ENCODE measurements at places on chromosomes 3 and 15.

GRCh38 chr15:58473724-58474123, 41.9 kb downstream of the LIPC start:
- DNase-seq, result no peak

- DNase-seq, result no peak
Observed at GRCh38 chr15:60396958-60397771, 621 bp downstream of the ANXA2 start.

GRCh38 chr15:89749054-89749453, 2.0 kb downstream of the MESP1 start:
- DNase-seq, result no peak

DNA sequence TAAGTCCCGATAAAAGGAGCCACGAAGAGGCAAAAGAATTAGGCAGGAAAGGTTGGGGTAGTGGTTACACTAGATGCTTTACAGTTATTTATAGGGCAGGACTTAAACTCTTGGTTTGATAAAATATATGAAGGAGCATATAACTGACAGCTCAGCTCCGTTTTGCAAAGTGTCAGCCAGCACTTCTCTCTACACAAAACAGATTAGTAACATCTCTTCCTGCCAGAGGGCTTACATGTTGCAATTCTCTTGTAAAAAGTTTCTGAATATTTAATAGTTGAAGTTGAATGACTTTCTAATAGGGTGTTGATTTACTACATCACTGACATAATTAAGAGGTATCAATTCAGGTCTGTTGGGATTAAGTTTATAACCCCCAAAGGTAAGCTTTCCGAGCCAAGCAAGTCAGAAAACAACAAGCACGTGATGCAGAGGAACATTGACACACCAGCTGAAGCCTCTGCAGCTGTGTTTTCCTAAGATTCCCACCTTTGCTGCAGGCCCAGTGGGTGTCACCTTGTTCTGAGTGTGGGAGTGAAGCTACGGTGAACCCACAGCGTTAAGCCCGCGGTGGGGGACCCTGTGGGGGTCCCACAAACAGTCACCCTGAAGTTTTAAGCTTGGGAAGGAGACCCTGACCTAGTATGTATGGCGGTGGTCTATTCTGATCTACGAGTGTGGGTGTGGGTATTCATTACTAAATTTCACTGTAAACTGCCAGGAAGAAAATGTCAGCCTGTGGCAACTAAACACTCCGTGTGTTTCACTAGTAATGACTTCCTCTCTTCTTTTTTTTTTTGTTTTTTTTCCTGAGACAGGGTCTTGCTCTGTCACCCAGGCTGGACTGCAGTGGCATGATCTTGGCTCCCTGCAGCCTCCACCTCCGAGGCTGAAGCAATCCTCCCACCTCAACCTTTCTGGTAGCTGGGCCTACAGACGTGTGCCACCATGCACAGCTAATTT, 22.0 kb upstream of the ATP13A3 start:
- DNase-seq, result no peak

DNA sequence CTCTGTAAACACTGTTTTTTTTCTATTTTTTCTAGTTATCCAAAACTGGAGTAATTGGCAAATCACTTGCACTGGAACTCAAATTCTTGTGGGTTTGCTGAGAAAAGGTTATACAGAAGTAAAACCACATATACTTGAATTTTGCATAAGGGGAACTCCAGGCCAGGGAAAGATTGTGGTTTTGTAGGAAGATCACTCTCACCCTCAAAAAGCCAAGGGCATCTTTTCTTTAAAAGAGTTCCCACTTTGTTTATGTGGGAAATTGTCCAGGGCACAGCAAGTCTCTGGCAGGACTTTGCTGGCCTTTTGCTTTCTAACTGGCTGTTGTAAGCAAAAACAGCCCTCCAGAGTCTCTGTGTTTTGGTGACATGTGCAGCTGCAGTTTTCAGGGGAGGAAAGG, 340.3 kb upstream of the RBMS3 start:
- peak; percentile 28 for DNase-seq

- no peak for DNase-seq
Observed at GRCh38 chr15:78208341-78208844, 26.0 kb downstream of the ACSBG1 start.

GRCh38 chr3:137947117-137947516, 62.8 kb upstream of the CLDN18 start:
- DNase-seq, result no peak

GRCh38 chr3:69012800-69013252, 658 bp downstream of the EOGT start:
- DNase-seq, result peak; percentile 19

- no peak for DNase-seq
Observed at GRCh38 chr15:66408254-66408653, 21.5 kb downstream of the MAP2K1 start.

- no peak for DNase-seq
Observed at GRCh38 chr3:21273259-21274025, 477.6 kb downstream of the ZNF385D start.

DNA sequence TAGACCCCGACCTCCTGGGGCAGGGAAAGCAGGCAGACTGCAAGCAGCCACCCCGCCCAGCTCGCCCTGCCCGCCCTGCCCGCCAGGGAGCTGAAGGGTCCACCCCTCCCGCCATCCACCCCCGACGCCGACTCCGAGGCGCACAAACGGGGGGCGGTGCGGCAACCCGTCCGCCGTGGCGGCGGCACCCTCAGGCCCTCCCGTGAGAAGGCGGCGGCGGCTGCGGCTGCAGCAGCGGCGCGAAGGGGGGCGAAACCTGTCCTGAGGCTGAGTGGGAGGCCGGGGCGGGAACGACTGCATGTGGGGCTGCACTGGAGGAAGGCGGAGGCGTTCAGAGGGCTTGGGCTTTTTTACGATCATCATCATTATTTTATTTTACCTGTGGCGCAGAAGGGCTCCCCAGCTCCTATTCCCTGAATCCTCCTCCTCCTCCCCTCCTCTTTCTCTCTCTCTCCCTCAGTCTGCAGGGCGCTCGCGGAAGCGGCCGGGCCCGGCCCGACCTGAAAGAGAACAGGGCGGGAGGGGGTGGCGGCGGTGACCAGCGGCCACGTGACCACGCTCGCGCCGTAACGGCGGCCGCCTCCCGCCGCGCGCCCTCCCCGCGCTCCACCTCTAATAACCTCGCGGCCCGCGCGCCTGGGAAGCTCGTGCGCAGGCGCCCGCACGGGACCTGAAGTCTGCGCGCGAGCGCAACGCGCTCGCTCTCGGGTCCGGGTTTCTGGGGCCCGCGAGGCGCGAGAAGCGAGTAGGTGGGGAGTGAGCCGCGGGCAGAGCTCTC, at the start of gene TBC1D5:
Gene TBC1D5, minus strand, starts transcription at position 530 of the 778 bp plus-strand sequence. CDS start 234,061 bp downstream, outside the sequence.
- peak; percentile 95 for DNase-seq

DNA sequence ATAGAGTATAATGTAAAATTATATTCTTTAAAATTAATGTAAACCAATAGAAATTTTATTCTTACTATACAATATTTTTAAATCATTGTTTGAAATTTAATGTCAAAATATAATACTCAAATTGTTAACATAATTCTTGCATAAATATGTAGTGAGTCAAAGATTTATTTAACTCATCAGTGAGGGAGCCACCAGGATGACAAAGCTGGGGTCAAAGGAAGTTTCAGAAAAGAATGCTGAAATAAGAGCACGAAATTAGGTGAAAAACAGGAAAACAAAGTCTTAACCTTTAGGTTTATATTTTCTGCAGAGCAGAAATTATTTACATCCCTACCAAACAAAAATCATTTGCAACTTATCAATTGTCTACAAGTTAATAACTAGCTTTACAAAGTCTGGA, 74.1 kb downstream of the DIPK2A start:
- DNase-seq, result no peak

DNA sequence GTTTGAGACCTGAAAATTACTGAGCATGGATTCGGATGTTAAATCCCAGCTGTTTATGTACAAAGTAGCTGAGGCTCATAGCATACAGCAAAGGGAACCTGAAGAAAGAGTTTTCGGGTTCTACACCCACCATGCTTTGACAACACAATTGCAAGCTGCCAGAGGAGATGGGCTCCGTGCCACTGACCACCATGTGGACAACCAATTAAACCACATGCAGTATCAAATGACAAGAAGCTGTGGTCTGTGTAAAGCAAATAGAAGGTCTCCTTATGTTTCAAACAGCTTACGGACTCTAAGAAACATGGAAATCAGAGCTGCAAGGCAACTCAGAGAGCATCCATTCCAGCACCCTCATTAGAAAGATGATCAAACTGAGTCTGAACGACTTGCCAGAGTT, 12.9 kb downstream of the GABRB3 start:
- DNase-seq, result no peak

- no peak for DNase-seq
Observed at GRCh38 chr15:62927836-62928235, 114.7 kb upstream of the TPM1 start.

DNA sequence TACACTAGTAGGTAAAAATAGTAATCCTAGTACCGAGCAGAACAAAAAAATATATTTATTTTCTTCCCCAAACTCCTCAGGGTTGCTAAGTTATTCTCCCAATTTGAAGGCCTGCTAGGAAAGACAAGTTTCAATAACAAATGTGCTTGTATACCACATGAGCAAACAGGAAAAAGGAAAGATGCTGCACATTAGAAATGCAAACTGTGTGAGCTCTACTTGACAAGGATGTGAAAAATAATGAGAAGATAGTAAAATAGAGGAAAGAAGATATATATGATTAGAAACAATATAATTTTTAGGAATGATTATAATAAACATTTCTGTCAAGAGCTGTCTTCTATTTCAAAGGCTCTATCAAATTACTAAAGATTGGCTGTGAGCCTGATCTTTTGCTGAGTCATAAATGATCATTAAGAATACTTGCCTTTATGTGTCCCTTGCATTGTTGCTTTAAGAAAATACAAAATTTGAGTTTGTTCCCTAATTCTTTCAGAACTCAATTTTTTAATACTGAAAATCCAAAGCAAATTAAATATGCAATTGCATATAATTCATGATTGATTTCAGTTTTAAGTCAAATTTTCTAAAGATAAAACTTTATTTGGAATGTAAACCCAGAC, 174.2 kb downstream of the NEK10 start:
- DNase-seq, result no peak

DNA sequence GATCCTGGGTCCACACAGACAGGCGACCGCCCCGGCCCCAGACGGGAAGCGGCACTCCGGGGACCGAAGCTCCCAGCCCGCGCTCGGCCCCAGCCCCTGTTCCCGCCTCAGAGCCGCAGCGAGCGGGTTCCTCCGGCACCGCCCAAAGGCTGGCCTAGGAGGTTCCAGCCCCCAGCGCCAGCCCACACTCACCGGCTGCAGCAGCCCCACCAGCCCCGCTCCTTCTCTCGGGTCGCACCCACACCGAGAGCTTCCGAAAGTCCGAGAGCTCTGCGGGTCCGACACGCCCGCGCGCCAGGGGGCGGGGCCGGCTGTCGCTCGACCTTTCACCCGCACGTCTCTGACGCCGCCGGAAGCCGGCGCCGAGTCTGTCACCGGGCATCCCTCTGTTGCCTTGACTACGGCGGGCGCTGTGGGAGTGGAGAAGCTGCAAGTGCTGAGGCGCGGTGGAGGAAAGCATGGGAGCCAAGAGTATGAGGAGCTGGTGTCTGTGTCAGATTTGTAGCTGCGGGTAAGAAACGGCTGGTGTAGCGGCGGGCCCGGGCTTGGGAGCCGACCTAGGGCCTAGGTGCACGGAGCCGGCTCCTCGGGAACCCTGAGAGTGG, at the start of the genes EFL1 and SAXO2:
Gene EFL1, minus strand, starts transcription at position 313 of the 605 bp plus-strand sequence. CDS start 956 bp downstream, outside the sequence.
Gene SAXO2, plus strand, starts transcription at position 397 of the 605 bp plus-strand sequence. Its CDS starts 62 bp downstream, at position 459.
- DNase-seq, result peak; percentile 93

DNA sequence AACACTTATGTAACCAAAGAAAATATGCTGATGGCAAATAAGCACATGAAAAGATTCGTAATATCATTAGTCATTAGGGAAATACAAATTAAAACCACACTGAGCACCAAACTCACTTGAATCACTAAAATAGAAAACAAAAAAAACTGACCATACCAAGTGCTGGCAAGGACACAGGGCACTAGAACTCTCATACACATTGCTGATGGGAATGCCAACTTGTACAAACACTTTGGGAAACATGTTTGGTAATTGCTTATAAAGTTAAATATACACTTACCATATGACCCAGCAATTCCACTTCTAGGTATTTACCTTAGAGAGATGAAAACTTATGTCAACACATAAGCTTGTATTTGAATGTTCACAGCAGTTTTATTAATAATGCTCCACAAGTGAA, 95.5 kb downstream of the TFDP2 start:
- DNase-seq, result no peak

DNA sequence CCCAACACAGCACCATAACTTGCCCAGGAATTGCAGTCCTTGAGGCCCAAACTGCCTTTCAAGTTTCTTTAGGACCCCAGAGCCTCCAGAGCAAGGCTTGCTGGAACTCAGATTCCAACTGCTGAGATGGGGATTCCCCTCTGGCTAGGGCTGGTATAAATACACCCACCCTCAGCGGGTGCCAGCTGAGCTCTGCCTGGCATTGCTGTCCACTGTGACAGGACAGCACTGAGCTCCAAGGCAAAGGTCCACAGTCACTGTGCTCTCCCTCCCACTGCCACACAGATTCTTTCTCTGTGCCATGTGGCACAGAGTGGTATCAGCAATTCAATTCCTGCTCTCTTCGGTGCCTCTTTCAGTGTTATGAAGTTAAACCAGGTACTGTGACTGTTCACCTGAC, 304.2 kb upstream of the LMCD1 start:
- no peak for DNase-seq

DNA sequence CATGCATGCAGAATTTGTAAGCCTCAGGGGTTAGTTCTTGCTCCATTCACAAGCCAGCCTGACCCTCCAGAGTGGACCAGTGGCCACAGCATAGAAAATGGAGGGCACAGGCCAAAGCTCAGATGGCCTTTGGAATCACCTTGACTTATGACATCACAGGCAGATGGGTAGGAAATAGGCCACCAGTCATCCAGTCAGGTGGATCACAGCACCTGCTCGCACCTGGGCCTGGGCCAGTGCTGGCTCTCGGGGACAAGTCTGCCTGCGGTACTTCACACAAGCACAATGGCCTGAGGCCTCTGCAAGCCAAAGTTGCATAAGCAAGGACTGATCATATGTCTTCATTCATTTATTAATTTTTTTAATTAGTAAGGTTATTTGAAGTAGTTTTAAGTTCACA, 39.3 kb downstream of the PPCDC start:
- no peak for DNase-seq

GRCh38 chr3:71241981-71242560, 341.5 kb downstream of the FOXP1 start:
- DNase-seq, result no peak

GRCh38 chr3:190012314-190012782, 108.3 kb downstream of the P3H2 start:
- no peak for DNase-seq

GRCh38 chr15:71008250-71008870, 106.9 kb upstream of the THSD4 start:
- DNase-seq, result no peak

DNA sequence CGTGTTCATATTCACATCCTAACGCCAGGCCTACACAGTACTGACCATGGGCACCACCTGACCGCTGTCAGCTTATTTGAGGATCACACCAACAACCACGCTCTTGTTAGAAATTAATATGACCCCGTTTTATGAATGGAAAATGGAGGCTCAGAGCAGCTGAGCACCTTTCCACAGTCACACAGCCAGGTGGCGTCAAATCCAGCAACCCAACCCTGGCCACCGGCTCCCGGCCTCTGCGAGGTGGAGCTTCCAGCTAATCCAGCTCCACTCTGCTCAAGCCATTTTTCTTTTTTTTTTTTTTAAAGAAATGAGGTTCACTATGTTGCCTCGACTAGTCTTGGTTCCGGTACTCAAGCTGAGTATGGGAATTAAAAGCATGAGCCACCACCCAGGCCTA, 41.3 kb downstream of the RPN1 start:
- DNase-seq, result no peak

Data from substantia nigra (tissue), 51 donors.